Fibroblast of skin of back (primary cell): ENCODE measurements at places on chromosomes 11 and 22.
A peak's percentile ranks its signal among the peaks of the same experiment; 100 is the strongest.

DNA sequence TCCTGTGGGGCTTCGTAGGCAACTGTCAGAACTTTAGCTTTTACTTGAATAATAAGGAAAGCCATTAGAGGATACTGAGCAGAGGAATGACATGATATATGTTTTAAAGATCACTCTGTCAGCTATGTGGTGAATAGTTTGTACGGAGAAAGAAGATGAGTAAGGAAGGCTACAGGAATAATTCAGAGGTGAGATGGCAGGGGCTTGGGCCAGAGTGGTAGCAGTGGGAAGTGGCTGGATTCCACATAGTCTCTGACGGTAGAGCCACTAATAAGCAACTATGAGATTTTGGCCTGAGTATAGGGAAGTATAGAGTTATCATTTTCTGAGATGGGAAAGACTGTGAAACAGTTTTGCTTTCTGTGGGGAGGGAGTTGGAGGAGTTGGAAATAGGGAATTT lies 93.9 kb upstream of the MTMR2 start:
- DNase-seq, result no peak

DNA sequence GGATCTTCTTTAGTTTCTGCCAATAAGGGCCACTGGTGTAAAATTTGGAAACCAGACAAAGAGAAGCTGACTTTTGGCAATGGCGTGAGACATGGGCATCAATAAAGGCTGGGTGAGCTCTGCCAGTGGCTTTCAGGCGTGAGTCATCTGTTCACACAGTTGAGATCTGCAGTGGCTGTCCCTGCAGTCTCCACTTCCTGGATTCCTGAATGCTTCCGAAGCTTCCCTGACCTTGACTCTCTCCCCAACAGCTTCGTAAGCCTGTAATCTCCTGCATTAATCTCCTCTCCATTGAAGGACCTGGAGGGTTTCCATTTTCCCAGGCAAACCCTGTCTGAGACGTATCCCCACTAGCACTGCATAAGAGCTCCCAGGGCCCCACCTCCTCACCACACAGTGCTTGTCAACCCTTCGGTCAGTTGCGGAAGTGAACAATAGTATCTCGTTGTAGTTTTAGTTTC lies 574.7 kb downstream of the TBC1D22A start:
- peak; percentile 78 for DNase-seq

DNA sequence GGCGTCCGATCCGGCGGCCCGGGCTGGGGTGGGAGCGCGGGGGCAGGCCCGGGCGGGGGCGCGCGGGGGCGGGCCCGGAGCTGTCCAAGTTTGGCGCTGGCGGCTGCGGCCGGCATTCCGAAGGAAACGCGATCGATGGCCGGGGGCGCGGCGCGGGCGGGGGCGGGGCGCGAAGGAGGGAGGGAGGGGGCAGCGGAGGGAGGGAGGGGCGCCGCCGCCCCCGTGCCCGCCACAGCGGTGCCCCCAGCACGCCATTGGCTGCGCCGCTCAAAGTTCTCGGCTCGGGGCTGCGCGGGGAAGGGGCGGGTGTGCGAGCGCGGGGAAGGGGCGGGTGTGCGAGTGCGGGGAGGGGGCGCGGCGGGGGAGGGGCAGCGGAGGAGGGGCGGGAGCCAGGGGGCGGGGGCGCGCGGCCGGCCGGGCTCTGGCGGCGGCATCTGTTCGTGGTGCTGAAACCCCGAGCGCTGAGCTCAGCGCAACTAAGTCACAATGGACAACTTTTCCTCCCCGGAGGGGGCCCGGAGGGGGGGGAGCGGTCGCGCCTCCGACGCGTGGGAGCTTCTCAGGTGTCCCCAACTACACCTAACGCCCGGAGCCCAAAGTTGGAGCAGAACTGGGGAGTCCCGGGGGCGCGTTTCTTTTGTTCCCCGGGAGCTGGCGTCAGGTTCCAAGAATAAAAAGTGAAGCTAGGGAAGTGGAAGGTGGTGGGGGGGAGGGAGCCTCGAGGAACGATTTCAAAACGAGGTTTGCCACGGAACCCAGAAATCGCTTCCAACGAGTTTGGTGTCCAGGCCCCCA lies 2.2 kb downstream of the PHF21B start:
- DNase-seq, result peak; percentile 20

GRCh38 chr11:57901278-57901677 lies 122.4 kb upstream of the OR9Q1 start:
- no peak for DNase-seq

DNA sequence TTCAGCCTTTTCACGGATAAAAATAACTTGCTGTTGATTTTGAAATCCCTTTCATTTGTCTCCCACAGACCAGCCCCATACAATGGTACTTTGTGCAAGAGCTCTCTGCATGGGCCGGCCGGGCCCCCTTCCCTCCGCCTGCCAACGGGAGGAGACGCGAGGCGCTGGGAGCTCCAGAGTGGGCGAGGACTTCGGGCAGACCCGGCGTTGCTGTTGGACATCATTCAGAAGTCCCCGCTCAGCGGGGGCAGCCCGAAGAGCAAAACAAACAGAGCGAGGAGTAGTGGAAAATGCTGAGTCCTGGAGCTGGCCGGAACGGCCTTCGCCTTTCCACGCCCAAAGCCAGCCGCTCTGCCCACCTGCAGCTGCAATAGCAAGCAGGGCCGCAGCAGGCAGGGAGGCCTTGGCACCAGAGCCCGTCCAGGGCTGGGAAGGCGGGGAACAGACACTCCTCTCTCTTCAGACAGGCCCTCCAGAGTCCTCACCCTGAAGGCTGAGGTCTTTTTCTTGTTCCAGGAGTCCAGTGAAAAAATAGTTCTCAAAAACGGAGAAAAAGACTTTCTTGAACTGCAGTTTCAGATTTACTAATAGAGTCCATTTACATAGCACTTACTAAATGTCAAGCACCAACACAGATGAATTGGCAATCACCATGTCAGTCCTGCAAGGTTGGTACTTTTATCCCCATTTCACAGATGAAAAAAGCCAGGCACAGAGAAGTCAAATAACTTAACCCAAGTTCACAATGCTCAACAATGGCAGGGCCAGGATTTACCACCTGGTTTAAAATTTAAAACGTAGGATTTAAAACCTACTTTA lies 135.5 kb downstream of the ETS1 start:
- peak; percentile 67 for DNase-seq

- no peak for DNase-seq
Observed at GRCh38 chr11:20116825-20117224, 43.5 kb downstream of the DBX1 start.

DNA sequence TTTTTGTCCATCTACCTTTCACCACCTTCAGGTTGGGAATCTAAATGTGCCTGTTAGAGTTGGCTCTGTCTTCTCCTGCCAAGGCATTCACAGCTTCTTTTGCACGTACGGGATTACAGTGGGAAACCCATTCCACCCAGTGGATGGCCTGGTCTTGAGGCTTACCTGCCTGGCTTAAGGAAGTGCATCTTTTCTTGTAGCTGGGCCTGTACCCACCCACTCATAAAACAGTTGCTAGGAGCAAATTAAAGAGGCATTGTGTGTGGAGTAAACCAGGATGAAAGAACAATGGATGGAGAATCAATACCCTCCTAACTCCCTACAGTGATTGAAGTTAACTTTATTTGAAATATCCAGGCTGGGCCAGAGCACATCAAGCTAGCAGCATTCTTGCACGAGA lies 71.6 kb downstream of the TEAD1 start:
- DNase-seq, result no peak

DNA sequence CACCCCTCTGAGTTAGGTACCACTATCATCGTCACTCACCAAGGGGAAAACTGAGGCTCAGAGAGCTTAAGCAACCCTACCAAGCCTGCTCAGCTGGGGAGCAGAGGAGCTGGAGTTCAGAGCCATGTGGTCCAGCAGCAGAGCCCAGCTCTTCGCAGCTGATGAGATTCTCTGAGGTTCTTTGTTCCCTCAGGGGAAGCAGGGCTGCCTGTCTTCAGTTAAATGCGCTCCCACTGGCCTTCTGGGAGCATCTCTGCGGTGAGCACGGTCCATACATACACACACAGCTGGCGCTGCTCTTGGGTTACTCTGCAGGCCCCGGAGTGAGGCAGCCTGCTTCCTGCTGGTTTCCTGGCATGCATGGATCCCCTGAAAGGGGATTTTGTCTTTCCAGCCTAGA lies 5.2 kb upstream of the PTGDR2 start:
- DNase-seq, result peak; percentile 11

GRCh38 chr11:48124880-48125279 lies 91.7 kb upstream of the OR4B1 start:
- DNase-seq, result no peak

GRCh38 chr22:23743303-23743705 lies 7.6 kb downstream of the ZNF70 start:
- no peak for DNase-seq

GRCh38 chr11:117606211-117606610 lies 190.8 kb downstream of the DSCAML1 start:
- no peak for DNase-seq

- peak; percentile 85 for DNase-seq
Observed at GRCh38 chr22:47107431-47107830, 345.0 kb downstream of the TBC1D22A start.

- DNase-seq, result no peak
Observed at GRCh38 chr11:95557376-95557775, 232.2 kb downstream of the FAM76B start.

DNA sequence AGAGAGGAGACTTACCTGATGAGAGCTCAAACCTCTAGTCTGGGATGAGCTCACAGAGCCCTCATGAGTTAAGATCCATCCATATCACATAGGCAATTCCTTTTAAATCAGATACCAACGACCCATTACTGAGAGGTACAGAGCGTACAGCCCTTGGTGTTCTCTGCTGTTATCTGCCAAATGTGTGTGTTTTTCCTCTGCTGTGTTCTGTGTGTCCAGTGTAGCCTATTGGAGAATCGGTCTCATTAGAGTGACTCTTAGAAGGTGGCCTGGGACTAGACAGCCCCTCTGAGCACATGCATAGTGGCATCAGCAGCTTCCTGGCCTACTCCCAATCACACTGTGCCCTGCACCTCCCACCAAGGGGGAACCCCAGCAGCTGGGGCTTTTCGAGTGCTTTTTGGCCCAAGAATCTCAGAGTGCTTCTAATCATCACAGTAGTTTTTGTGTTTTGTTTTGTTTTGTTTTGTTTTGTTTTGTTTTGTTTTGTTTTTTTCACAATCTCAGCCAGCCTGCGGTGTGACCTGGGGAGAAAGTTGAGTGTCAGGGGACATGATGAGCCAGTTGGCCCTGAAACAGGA lies 25.4 kb downstream of the TP53AIP1 start:
- no peak for DNase-seq

GRCh38 chr11:1757861-1758610 lies 5.7 kb downstream of the CTSD start:
- no peak for DNase-seq

DNA sequence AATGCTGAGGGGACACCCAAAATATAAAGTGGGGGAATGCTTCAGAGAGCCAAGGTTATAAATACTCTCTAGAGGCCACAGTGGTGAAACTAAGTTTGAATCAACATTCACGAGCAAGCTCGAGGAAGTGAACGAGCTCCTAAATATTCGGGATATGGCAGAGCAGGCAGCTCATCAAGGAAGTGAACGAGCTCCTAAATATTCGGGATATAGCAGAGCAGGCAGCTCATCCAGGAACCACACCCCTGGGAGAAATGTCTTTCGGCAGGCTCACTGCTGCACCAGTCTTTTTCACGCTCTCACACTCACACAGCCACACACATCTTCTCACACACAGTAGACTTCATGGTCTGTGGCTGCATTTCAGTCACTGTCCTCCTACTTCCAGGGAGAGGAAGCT lies 787.5 kb downstream of the OPCML start:
- peak; percentile 95 for DNase-seq

DNA sequence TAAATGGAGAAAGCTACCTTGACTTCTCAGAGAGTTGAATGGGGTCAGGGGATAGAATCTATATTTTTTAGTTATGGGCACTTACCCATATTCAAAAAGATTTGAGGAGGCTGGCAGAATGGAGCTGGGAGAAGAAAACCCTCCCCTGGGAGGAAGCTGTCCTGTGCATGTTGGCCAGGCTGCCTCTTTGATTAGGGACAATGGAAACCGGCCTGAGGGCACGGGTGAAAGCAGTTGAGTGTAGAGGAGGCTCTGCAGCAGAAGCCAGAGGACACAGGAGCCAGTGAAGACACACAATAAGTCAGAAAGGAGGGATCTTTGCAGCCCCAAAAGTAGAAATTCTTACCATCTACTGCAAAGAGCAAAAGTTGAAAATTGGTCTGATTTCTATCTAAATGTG lies 66.6 kb upstream of the B3GAT1 start:
- no peak for DNase-seq

DNA sequence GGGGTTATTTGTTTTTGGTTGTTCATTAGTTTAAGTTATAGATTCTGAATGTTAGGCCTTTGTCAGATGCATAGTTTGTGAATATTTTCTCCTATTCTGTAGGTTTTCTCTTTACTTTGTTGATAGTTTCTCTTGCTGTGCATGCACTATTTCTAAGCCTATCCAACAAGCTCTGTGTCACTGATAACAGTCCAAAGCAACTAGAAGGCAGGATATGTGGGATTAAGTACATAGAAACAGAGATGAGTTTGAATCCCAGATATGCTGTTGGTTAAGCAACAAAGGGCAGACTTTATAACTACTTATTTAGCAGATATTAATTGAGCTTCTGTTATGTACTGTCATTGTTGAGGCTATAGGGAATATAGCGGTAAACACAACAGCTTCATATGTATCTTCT lies 390.4 kb downstream of the INSC start:
- no peak for DNase-seq

DNA sequence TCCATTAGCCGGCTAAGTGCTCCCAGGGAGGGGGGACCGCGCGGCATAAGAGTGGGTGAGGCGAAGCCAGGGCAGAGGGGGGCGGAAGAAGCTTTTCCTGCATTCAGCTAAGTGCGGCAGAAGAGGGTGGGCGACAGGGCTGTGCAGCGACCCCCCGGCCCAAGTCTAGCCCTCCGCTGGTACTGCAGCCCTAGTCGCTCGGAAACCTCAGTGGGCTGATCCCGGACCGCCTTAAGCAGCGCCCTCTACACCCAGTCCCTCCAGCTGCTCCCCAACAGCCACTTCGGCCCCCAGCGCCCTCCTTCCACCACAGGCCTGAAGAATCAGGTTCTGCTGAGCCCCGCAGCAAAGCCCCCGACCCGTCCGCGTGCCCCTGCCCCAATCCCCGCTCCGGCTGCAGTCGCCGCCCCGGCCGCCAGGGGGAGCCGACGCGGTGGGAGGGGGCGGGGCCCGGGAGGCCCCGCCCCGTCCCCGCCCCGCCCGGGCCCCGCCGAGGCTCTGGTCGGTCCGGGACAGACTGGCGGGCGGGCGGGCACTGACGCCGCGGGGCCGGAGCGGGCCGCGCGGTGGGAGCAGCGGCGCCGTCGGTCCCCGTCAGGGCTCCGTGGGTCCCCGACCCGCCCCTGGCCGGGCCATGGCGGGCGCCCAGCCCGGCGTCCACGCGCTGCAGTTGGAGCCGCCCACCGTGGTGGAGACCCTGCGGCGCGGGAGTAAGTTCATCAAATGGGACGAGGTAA lies at the start of gene PLCB3:
TSS of gene PLCB3 (plus strand) at position 515 of the 737 bp plus-strand sequence. CDS start at position 635, 120 bp downstream.
- peak; percentile 49 for DNase-seq
